ENCODE measurements at places on chromosomes 7 and 10.
A peak's percentile ranks its signal among the peaks of the same experiment; 100 is the strongest.

- DNase-seq, result no peak
Observed at GRCh38 chr7:3918576-3918975, 617.5 kb downstream of the SDK1 start.

GRCh38 chr10:86449926-86450558, 71.5 kb downstream of the WAPL start:
- no peak for DNase-seq

DNA sequence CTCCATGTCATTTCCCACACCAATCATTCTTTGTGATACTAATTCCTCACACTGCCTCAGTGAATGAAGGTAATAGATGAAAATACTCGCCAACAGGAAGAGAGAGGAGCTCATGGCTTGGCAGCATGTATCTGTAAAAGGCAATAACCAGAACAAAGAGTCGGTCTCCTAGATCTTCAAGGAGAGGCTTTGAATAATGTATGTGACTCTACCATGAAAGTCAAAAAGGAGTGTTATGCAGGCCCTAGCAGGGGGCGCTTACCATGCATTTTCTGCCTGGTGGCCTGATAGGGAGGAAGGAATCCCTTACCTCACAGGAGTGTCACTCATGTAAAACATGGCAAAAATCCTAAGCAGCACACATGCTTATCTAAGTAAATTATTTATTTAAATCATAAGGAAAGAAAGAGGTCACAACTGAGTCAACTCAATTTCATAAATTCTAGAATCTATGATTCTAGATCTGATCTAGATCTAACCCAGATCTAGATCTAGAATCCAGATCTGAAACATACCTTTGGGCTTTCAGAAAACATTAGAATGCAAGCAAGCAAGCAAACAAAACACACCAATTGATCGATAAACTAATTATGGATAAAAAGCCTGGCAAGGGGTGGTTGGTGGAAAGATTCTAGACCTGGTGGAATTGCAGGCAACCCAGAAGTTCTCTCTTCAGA, 226.3 kb upstream of the KLF6 start:
- no peak for DNase-seq

GRCh38 chr7:115297656-115298055, 375.8 kb downstream of the MDFIC start:
- no peak for DNase-seq

DNA sequence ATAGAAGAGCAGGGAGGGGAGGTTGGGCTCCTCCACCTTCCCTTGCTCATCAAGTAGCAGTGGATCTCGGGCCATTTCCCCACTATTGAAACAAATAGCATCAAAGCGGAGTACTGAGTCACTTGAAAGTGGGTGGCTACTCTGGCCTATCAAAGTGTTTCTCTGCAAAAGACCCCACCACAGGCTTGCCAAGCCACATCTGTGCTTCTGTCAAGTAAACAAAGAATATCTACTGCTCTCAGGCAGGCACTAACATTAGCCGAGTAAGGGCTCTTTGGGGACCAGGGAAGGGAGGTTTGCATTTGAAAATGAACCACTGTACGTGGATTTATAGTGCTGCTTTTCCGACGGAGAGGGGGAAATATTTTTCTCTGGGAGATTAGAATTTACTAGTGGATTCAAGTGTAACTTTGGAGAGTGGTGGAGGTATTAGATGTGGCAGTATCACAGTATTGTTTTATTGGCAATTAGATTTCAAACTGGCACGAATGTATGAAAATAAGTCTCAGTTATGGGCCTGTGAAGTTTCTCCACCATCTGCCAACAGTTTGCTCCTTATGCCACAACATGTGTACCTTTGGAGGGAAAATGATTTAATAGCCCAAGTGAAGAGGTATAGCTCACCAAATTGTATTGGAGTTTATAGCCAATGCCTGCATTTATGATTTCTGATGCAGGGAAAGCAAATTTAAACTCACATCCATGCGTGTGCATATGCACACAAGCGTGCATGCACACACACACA, 97.5 kb downstream of the RPS24 start:
- no peak for DNase-seq

GRCh38 chr10:69861251-69862240, 59.8 kb downstream of the COL13A1 start:
- DNase-seq, result peak; percentile 70

- no peak for DNase-seq
Observed at GRCh38 chr7:139783647-139784385, 6.0 kb upstream of the HIPK2 start.

DNA sequence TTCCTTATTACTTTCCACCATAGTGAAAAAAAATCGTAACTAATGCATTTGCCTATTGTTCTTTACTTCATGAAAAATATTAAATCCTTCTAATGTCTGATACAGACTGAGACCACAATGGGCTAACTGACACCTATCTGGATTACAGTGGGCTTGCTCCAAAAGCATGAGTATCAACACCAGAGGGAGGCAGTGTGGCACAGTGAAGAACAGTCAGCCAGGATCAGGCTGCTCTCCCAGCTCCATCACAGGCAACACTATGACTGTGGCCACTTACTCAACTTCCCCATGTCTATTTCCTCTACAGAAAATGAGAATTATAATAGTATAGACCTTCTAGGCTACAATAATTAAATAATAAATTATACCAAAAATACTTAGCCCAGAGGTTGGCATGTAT, 97.2 kb downstream of the SLC25A13 start:
- no peak for DNase-seq

GRCh38 chr7:101838837-101839483, 21.5 kb downstream of the CUX1 start:
- DNase-seq, result no peak

- no peak for DNase-seq
Observed at GRCh38 chr10:46544989-46545791, 11.3 kb downstream of the GPRIN2 start.

DNA sequence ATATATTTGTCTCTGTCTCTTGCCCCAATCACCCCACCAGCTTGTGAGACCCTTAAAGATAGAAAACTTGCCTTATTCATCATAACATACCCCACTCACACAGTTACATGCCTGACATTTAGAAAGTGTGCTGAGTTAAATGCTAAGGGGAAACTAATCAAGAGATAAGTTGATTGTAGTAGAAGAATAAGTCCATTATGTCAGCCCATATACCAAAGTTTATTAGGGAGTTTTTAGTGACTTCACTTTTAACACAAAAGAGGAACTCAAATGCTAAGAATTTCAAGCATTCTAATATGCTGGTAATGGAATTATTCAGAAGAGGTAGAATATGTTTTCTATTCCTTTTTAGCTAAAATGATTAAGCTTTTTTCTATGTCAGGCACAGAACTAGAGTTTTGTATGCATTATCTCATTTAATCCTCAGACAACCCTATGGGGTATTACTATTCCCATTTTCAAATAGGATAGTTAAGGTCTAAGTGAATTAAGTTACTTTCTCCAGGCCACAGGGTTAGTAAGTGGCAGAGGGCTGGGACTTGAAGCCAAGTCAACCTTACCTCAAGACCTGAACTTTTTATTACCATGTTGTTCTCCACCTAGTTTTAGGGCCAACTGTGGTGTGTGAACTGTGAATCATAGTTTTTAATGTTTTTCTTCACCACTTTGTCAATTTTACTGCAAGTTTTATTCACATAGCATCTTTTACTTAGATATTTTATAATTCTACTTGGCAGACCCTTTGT, 19.6 kb downstream of the ASAH2 start:
- no peak for DNase-seq

DNA sequence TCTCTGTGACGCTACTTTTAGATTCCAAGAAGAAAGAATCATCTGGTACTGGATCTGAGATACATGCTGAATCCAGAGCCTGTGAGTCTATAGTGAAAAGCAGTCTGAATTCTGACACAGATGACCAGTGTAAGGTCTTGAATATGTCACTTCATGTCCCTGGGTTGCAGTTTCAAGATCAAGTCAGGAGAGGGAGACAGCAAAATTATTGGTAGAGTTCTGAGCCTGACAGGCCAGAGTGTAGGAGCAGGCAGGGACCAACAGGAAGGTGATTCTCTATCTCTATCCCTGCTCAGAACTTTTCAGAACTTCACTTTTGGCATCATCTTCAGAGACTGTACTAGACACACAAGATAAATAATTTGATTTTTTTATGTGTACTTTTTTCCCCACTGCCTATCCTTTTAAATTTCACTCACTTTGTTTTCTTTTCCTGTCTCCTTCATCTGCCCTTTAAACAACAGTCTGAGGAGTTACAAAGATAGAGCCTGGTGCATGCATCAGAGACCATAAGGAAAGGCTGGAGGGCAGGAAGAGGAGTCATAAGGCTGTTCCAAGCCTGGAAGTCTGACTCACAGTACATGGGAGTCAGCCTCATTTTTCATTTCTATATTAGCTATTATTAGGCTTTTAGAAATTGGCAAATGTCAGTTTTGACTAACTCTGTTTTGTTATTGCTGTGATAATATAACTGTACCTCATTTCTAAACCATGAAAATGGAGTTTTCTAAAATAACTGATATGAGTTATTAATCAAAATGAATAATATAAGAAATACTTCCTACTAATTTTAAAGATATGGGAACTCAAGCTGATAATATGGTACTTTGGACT, 120.2 kb upstream of the TMEM229A start:
- no peak for DNase-seq

- no peak for DNase-seq
Observed at GRCh38 chr7:42768045-42768444, 143.8 kb downstream of the C7orf25 start.

GRCh38 chr7:80775482-80775881, 137.0 kb downstream of the CD36 start:
- no peak for DNase-seq

- DNase-seq, result no peak
Observed at GRCh38 chr10:123831259-123831658, 60.3 kb downstream of the CPXM2 start.
